ENCODE measurements at places on chromosomes 16 and 17.

DNA sequence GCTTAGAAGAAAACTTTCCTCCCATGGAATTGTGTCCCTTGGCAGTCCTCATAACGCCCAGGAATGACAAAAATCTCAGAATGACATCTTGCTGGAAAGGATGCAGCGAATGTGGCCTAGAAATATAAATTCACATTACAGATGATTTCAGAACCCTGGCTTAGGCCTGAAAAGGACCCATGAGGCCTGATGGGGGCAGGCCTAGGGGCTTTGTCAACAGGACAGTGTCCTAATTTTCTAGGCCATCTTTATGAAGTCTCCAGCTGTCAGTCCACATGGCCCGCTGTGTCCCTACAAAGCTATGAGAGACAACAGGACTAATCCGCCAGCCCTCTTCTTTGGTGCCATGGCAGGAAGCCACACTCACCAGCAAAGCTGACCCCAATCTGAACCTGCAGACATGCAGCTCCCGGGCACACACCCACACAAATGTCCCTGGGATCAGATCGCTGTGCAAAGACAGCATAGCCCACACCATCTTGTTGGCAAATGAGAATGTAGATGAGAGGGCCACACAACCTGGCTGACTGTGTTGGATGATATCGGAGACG is 40.4 kb upstream of the DNAH17 start:
- no peak for DNase-seq

GRCh38 chr17:6328279-6328678 is 106.6 kb downstream of the AIPL1 start:
- no peak for DNase-seq

DNA sequence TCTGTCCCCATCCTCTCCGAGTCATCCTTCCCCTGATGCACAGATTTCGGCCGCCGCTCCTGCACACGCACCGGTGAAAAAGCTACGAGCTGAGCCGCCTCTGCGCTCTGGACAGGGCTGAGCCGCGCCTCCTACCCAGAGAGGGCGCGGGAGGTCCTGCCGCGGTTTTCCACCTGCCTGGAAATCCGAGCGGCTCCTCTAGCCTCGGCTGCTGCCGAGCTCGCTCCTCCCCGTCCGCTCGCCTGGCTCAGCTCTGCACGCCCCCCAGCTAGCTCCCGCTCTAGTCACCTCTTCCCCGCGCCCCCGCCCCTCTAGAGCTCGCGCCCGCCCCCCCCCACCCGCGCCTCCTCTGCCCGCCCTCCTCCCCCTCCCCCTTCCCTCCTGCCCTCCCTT is 198 bp upstream of the SHISA9 start:
- DNase-seq, result peak; percentile 39

DNA sequence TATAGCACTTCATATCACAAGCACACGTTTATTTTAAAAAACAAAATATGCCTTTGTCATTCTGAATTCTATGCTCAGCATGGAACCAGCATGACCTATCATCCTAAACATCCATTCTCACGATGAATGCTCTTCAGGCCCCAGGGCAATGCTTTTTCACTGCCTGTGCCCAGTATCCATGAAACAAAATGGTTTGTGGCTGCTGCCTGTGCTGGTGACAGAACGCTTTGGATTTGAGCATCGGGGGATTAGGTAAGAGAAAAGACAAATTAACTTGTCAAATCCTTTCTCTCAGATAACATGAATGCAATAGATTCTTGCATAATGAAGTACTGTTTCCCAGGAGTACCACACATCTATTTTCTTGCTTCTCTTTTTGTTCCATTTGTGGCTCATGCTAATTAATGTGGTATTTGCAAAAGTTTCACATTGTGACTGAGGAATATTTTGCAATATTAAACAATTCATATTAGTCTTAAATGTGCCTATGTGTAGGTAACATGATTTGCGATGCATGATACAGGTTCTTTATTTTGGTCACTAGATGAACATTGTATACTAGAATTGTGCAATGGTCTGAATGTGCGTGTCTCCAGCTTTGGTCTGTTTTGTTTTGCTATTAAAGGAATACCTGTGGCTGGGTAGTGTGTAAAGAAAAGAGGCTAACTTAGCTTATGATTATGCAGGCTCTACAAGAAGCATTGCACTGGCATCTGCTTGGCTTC is 25.8 kb upstream of the SRSF1 start:
- no peak for DNase-seq

DNA sequence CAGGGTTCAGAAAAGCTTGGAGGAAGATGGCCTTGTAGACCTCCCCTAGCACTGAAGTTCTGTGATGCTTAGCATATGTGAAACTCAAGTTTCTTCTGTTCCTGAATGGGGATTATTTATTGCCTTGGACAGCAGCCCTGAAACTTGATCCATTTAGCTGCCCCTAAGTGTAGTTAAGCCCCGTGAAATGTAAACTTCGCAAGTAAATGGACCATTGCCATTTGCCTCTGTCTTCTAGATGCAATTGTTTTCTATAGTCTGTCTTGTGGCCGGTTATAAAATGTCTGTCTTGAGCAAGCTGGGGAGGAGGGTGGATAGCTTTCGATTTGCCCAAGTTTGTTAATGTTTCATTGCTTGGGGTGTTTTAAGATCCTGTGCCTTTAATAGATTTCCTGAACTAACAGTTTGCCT is 261.8 kb downstream of the CDH13 start:
- DNase-seq, result no peak

DNA sequence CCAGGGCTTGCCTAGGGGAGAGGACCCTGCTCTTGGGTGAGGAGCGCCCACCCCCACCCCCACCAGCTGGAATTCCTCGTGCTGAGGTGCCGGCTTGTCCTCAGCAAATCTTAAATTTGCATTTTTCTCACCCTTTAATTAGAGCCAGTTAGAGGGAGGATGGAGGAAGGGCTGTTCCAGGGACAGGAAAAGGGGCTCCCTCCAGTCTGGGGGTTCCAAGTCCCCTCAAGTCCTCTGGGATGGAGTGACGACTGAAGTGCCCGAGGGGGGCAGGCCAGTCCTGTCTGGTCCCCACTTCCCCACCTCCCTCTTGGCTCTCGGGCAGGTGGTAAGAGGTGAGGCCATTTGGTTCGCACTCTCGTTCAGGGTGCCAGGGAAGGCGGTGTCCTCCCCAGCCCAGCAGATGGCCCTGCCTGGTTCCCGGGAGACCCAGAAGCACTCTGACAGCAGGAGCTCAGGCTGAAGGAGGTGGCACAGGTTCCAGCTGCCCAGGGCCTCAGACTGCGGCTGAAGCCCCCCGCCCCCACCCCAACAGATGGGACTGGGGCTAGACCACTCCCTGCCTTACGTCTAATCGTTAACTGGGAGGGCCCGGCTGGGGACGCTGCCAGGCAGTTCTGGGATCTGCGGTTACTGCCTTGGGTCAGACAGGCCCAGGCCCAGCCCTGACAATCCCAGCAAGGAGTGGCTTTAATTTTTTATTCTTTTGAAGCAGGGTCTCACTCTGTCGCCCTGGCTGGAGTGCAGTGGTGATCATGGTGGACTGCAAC is 2.2 kb downstream of the RAB26 start:
- no peak for DNase-seq

DNA sequence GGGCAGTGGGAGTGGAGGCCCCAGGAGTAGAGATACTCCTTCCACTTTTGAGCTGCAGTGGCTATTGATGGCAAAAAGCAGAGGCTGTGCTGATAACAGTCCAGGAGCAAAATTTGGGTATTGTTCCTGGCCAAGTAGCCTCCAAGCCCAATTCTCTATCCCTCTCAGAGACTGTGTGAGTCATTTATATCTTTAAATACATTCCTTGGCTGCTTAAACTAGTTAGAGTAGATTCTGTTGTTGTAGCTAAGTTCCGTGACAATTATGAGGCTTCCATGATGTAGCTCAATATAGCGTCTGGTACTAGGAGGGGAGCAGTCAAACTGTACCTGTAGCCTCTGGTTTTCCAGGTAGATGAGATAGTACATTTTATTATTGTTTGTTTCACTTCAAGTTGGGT is 19.9 kb upstream of the UBE2G1 start:
- DNase-seq, result no peak

- DNase-seq, result no peak
Observed at GRCh38 chr17:49681106-49681979, 3.4 kb upstream of the SPOP start.

DNA sequence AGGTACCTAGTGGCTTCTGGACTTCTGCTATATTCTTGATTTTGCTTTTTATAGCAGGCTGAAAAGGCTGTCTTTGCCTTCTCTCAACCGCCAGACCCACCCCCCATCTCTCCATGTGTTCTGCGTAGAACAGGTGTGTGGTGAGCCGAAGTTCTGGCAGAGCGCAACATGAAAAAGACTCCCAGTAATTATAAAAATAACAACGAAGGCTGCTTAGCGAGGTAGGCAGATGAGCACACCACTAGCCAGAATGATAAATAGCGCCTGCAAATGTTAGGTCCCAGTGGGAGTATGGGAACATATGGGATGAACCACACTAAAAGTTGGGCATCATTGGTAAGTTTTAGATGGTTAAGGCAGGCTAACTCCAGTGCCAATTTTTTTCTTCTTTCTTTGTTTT is 14.0 kb upstream of the RBFOX1 start:
- DNase-seq, result no peak

- DNase-seq, result no peak
Observed at GRCh38 chr16:66575060-66575459, 4.2 kb upstream of the CMTM2 start.

DNA sequence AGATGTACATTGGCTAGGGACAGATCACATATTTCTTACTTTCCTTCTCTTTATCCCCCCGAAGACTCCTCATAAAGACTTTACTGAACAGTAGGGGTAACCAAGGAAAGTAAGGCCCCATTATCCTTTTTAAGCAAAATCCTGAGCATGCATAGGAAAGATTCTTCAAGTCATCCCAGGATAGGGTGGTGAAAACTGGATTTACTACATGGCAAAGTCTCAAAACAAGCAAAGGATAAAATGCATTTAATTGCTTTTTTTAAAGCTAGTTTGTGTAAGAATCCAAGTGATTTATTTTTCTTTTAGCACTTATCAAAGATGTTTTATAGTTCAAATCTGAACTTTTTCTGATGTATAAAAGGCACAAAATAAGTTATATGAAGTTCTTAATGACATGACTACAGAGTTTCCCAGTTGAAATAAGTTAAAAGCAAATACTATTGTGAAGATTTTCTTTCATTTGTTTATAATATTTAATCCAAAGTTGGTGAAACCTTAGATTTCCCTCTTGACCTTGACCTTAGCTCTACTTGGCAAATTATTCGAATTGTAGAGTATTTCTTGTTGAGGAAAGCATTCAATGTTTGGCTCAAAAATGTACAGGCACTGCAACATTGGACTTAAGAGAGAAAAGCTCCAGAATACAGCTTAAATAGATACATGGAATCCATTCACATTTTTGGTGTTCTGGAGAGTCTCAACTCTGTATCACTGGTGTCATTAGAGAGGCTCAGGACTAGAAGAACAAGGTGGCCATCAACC is 104.3 kb downstream of the ABCA8 start:
- no peak for DNase-seq

GRCh38 chr17:13240851-13241250 is 223.0 kb upstream of the ELAC2 start:
- no peak for DNase-seq

DNA sequence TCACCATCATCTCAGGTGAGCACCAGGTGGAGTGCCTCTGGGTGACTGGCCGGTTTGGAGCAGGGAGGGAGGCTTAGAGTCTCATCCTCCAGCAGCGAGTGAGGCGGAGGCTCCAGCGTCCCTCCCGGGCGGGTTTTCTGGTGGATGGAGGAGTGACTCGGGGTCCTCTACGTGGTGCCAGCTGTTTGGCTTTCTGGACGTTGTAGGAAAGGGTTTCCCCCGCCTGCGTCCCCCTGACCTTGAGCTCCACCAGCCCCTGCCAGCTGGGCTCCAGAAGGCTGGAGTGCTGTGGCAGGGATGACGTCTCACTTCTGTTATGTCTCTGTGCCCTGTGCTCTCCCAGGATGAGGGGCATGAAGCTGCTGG is 522 bp downstream of the DNASE1 start:
- no peak for DNase-seq

DNA sequence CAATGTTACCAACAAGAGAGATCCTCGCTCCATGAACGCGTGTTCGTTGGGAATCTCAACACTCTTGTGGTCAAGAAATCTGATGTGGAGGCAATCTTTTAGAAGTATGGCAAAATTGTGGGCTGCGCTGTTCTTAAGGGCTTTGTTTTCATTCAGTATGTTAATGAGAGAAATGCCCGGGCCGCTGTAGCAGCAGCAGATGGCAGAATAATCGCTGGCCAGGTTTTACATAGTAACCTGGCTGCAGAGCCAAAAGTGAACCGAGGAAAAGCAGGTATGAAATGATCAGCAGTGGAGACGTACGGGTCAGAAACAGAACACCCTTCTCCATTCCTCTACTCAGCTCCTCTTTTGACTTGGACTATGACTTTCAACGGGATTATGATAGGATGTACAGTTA is 13.3 kb downstream of the SOCS1 start:
- no peak for DNase-seq

DNA sequence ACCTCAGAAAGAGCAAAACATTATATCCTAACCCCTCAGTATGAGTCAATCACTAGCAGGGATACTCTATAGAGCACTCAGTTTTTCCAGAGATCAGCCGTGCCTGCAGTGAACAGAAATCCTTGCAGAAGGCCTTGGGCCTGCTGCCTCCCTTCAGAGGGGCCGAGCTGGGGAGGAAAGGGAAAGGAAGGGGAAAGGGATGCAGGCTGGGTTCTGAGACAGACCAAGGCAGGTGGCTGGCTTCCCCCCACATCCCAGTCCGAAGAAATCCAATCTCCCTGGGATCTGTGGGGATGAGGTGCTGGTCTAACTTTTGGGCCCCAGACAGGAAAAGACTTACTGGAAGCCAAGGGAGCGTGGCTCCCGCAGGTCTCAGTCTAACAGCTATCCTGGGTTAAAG is 25.3 kb downstream of the SRL start:
- no peak for DNase-seq

GRCh38 chr17:64028874-64029464 is 8.5 kb upstream of the ICAM2 start:
- no peak for DNase-seq

DNA sequence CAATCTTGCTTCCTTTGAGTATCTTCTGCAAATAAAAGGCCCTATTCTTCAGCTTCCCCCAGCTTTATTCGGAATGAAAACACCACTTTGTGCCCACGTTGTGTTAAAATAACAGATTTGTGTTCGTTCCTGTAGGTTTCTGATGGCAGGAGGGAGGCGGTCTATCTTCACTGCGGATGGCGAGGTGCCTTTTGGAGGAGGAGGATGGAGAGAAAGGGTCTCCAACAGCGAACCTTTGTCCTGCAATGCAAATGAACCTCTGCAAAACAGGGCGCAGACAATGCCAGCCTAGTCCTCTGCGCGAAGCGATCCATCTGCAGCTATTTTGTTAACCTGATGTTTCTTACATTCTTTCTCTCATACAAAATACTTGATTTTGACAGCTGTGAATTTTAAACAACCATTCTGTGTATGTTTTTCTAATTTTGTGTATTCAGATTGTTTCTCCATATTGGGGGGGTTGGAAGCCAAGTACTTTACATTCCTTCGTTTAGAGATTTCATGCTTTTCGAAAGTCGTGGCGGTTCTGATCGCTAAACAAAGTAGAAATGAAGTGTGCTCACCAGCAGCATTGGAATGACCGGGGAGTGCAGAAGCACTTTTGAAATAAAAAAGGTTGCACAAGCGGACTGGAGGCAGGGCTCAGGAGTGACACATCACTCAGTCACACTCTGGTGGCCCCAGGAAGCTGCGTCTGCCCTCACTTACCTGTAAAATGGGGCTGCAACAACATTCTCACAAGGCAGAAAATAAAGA is 279.0 kb upstream of the IRX5 start:
- DNase-seq, result no peak

Measured in hypothalamus (tissue), 51 donors.